ENCODE measurements at places on chromosomes 1 and 21.

DNA sequence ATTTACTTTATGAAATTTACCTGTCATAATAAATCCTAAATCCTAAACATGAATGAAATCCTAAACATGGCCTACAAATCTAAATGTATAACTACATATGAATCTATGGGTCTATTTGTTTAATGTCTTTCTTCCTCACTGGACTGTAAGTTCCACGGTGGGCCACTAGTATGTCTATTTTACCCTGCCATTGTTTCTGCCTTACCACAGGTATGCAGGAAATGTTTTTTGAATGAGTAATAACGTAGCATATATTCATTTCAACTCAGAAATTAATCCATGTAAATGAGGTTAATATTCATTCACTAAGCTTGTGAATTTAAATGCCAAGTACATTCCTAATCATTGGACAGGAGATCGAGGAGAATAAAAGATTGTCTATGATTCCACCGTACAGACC lies 35.3 kb downstream of the B3GALNT2 start:
- DNase-seq, result no peak

DNA sequence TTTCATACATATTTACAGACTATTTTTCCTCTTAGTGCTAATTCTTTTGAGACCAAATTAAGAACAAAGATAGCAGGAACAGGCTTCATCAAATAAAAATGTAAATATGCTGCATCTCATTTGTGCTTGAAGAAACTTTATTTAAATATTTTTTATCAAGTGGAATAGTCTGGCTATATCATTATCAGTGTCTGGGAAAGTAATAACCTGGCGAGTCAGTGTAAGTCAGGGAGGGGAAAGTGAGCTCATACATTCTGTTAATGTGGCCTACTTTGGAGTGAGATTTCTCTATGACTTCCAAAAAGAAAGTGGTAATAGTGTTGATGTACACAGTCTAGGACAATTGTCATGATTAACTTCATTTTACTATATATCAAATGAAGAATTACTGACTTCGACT lies 1045.1 kb downstream of the ADGRL2 start:
- no peak for DNase-seq

GRCh38 chr1:153939476-153939875 lies 7.0 kb downstream of the DENND4B start:
- DNase-seq, result no peak

DNA sequence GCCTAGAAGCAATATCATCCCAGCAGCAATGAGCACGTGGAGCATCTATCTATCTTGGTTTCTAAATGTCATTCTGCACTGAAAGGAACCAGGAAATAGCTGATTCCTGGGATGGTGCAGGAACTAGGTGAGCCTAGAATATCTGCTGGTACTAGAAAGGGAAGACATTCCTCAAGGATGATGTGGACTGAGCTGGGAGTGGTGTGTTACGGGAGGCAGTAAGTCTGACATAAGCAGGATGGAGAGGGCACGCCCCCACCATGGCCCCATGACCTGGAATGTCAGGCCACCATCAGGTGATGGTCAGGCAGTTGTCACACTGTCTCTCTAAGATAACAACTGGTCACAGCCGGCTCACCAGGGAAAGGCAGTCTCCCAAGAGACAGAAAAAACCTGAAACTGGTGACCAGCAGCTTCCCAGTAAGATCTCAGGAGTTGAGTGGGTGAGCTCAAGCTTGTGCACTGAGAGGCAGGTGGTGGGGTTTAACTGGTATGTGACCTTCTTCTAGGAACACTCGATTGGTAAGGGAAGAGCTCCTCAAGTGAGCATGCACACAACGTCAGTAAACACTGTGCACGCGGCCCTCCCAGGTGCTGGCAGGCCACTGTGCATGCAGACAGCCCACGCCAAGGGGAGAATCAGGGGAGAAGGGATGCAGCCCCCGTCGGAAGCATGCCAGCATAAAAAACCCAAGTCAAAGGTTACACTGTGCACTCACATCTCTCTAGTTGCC lies 148.7 kb downstream of the ADSS2 start:
- no peak for DNase-seq

All from NCI-H187 treated with DMSO at 0.1 percent for 48 hours (cell line).